Choroid plexus epithelial cell (primary cell): ENCODE measurements at places on chromosomes 3 and 15.
A peak's percentile ranks its signal among the peaks of the same experiment; 100 is the strongest.

DNA sequence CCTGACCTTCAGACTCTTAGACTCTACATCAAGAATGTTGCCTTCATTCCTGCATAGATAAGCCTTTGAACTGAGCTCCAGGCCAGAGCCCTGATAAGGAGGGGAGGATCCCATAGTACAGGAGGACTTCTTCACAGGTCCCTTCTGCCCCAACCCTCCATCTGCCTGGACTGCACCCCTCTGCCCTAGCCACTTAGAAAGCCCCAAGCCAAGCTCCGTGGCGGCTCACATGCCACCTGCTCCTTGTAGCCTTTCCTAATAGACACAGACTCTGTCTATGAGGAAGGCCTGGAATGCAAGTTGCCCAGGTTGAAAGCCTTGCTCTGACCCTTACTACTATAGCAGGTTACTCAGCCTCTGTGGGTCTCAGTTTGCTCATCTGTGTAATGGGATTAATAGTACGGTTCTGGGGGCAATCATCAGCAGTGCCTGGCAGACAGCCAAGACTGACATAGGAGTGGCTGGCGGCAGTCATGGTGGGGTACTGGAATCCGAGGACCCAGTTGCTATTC is 11.6 kb downstream of the PCSK6 start:
- no peak for DNase-seq

DNA sequence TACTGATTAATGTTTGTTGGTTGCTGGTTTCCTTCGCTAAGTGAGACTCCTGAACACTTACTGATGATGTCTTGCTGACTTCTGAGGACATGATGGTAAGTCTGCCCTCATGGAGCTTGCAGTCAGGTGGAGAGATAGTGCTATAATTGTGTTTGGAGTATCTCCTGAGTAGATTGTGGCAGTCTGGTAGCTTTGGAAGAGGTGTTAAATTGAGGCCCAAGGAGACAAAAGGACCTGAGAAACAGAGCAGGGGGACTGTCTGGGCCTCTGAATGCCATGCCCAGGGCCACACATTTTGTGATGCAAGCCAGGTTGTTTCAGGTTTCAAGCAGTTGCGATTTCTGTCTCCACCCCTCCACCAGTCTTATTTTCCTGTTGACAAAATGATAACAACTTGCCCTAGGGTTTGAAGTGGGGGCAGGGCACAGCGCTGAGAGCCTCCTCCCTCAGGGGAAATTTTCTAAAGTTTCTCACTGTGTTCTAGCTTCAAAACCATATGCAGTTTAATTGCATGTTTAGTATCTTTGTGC is 16.7 kb downstream of the SMAD3 start:
- no peak for DNase-seq

- no peak for DNase-seq
Observed at GRCh38 chr15:78360367-78360801, 20.2 kb downstream of the CRABP1 start.

- DNase-seq: no peak
Observed at GRCh38 chr3:50396502-50396901, 37.2 kb upstream of the TMEM115 start.

DNA sequence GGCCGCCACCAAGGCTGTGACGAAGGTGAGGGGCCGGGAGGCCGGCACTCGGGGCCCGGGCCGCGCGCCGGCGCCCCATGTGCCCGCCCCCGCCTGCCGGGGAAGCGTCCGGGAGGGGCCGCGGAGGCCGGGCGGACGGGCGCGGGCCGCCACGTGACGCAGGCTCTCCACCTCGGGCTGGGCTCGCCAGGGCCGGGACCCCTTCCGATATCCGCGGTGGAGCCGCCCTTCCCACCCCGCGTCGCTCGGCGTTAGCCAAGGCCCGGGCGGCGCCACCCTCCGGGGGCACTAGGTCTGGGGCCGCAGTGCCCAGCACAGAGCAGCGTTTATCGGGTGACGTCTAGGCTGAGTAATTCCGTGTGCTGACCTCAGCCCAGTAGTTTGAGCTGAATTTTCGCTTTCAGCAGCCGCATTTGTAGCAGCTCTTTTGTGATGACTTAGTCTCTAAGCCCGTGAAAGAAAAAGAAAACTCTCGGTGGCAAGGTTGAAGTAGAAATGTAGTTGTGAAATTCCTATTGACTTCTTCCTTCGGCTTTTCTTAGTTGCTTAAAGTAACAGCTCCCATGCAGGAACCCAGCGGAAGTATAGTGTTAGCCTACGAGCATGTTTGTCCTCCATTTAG is 885 bp downstream of the CDV3 start:
- peak; percentile 84 for DNase-seq

- DNase-seq: no peak
Observed at GRCh38 chr3:150984066-150984465, 11.5 kb upstream of the CLRN1 start.

DNA sequence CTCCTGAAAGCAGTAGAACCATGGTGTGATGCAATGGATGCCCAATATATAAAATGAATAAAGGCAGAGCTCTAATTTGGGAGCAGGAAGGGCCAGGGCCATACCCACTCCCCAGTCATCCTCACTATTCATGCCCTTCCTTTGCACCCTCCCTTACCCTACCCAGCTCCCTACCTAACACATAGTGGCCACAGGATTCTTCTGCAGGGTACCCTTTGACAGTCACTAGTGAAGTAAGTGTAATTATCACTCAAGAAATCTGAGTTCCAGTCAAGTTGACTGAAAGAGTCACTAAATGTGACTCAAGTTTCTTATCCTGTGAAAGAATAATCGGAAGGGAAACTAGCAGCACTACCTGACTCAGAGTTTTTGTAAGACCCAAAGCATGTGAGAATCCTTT is 69.2 kb downstream of the RASA2 start:
- peak; percentile 21 for DNase-seq

DNA sequence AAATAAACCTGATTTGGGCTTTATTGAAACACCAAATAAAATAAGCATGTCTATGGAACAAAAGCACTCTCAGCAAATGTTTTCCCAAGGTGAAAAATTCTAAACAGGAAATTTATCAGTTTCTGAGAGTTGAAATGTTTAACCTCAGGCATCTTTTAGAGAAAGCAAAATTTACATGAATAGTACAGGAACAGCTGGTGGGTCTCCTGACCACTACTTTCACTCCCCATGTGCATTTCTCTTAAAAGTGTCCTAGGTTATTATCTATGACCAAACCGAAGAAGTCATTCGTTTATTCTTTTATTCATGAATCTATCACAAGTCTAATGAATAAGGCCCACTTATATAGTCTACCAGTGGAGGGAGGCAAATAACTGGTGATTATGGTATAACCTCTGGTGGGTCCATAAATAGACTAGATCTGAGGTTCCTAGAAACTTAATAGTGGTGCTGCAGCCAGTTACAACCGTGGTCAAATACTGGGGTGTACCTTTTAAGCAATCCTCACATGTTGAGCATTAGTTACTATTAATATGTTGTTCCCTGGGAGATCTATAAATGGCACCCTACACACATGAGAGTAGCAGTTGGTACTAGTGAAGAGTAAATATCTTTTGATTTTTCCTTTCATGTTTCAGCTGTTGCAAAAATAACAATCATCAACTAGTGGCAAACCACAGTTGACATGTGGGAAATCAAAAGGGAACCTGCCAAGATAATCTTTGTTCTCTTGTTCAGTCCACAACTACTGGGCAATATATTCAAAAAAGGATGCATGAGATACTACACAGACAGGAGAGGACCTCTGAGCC is 169.3 kb upstream of the STAC start:
- DNase-seq: peak; percentile 6

- DNase-seq: peak; percentile 75
Observed at GRCh38 chr3:30505866-30506520, 100.4 kb upstream of the TGFBR2 start.

DNA sequence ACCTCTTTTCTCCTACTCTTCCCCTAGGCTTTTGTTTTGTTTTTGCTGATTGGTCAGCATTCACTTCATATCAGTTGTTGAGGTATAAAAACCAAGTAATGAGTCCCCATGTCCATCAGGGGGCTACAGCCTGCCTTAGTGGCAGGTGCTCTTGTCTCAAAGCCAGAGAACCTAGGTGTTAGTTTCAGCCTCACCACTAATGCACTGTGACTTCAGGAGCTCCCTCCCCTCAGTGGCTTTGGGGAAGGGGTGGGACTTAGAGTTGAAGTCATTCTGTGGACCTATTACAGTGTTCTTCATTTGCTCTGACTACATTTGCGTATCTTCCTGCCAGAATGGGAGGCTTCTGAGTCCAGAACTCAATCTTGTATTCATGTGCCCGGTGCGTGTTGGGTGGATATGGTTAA is 41.6 kb downstream of the NR2C2 start:
- no peak for DNase-seq

- DNase-seq: peak; percentile 43
Observed at GRCh38 chr15:35256551-35256950, 171.5 kb upstream of the NANOGP8 start.

DNA sequence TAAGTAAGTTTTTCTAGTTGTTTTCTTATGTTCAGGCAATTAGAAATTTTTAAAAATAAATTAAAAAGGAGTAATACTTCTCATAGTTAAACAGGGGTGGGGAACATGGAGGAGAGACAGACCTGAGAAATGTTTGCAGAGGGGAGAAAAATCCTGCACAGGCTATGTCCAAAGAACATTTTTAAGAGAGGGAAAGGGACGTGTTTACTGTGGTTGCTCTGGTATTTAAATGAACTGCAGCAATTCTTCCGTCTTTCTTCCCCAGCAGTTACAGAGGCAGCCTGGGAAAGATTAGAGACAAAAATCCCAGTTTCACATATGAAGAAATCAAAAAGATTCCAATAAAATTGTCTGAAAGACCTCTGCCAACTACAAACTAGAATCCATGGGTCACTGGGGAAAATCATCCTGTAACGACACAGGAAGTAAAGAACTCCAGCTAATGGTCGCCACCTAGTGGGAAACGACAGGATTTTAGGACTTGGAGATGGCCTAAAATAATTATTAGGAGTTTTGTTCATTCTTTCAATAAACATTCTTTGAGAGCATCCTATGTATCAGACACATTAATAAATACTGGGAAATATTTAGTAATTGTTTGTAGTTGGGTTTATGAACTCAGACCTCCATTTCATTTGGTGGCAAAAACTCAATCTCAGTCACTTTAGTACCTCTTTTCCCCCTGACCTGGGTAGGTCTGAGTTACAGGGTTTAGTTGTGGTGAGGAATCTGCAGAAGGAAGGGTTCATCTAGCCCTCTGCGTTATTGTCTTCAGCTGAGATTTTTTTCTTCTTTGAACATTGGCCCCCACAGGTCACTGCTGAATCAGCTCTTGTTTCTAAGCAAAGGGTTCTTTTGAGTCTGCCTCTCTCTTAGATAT is 69.9 kb upstream of the GOLIM4 start:
- peak; percentile 88 for DNase-seq

GRCh38 chr3:70249509-70250160 is 62.8 kb downstream of the MDFIC2 start:
- peak; percentile 90 for DNase-seq

DNA sequence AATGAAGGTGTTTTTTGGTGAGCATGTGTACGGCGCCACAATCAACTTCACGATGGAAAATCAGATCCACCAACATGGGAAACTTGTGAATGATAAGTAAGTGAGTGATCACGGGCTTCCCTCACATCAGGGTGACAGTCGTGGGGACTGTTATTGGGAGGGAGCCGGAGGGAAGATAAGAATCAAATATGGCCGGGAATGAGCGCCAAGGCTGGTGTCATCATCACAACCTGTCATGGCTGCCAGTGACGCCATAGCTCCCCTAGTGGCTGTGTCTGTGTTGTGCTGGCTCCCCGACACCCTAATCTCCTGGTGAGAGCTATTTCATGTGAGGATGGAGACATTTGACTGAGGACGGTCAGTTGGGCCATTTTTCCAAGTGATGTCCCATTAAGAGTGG is 168.5 kb downstream of the SV2B start:
- DNase-seq: no peak

DNA sequence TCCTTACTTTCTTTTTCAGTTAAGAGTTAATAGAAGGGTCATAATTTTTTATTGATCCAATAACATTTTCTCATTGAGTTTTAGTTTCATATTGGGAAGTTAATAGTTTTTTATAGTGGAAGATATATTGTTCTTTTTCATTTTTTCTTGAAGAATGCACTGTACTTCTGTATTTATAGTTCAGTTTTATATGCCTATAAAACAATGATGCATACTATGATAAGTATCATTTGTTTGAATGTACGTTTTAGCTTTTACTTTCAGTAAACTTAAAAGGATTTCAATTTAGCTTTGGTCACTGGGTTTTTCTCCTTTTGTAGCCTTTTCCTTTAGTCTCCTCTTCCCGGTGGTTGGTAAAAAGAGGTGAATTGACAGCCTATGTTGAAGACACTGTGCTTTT is 98.8 kb downstream of the DHX36 start:
- no peak for DNase-seq

DNA sequence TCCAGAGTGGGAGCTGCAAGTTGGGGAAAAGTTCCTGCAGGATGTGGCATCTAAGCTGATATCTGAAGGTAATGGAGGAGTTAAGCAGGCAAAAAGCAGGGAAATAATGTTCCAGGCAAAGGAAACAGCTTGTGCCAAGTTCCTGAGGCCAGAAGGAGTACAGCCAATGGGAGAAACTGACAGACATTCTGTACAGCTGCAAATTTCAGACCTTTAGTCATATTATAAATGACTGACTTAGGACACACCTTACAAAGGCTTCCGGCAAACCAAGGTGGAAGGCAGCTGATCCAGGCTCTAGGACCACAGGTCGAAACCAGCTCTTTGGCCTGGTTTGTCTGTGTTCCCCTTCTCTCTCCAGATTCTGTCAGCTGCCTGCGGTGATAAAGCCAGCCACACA is 9.3 kb downstream of the WWTR1 start:
- DNase-seq: no peak

GRCh38 chr3:40207796-40208195 is 101.7 kb upstream of the EIF1B start:
- peak; percentile 30 for DNase-seq

DNA sequence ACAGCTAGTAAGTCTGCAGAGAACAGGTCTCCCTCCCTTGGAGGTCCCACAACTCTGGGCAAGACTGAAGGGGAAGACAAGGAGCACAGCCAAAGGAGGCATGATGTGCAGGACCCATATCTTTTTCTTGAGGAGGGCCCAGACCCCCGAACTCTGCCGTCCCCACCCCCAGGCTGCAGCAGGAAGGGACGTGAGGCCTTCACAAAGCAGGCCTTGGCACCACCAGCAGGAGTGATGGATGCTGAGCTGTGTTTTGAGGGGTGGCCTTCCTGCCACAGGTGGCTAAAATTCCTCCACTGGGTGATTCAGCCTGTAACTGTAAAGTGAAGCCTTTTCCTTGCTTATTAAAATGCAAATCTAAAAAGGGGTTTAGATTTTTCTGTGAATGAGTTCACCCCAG is 8.6 kb downstream of the PLA2G4D start:
- DNase-seq: no peak

DNA sequence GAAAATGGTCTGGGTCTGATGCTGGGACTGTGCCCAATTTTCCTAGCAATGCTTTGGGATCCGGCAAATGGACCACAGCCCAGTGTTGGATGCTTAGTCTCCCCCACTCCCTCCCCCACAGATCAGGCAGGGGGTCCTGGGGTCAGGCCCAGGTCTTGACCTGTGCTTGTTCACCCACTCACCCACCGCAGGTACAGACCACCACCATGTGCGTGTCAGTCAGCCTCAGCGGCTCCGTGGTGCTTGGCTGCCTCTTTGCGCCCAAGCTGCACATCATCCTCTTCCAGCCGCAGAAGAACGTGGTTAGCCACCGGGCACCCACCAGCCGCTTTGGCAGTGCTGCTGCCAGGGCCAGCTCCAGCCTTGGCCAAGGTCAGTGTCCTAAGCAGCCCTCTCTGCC is 10.6 kb downstream of the GRM2 start:
- no peak for DNase-seq
